GM23248 (cell line): ENCODE measurements at places on chromosomes 3 and 15. TPM values are rescaled to one million over a fixed set of nuclear protein-coding genes. Genes with fewer than 3 reads are reported as not detected.

DNA sequence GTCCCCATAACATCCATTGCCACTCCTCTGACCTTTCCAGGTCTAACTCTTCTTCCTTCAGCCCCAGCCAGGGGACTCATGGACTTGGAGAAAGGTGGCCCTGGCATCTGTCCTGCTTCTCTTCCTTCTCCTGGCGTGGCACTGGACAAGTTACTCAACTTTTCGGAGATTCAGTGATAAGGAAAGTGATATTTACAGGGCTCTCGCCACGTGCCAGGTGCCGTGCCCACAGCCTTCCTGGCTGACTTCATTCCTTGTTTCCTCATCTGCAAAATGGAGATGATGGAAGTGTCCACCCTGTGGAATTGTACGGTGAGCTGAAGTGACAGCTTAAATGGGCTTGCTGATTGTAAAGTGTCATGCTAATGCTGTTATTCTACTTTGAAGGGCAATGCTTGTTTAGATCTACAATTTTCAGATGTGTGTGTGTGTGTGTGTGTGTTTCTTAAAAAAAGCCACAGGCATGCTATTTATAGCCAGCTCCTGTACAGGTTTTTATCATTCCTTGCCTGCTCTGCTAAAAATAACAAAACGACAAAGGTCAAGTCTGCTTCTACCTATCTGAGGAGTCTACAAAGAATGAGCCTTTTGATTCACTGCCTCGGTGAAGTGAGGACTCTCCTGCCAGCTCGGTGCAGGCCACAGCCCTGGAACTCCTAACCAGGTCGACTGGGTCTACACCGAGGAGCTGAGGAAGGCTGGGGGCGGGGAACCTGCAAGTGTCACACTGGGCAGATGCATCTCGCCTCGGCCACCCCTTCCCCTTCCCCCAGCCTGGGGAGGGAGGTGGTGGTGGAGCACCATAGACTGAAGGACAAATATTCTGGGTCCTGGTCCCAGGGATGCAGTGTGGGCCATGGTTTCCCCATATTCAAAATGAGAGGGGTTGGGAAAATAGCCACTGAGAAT, 11.4 kb upstream of the ATP2B2 start:
- no peak for DNase-seq
- no peaks in the 10 kb centered on the region for H3K36me3 ChIP-seq
- H3K27me3 ChIP-seq = peaks cover 36% of the 10 kb centered on the region
- no peak overlapping the region for H3K27ac ChIP-seq
- no peak overlapping the region for H3K4me3 ChIP-seq
- H3K4me1 ChIP-seq = no peaks in the 10 kb centered on the region

- no peak for DNase-seq
- H3K27ac ChIP-seq = no peak overlapping the region
- no peaks in the 10 kb centered on the region for H3K4me1 ChIP-seq
- no peaks in the 10 kb centered on the region for H3K36me3 ChIP-seq
Measured at GRCh38 chr15:77715051-77715450, 82.3 kb upstream of the LINGO1 start.

DNA sequence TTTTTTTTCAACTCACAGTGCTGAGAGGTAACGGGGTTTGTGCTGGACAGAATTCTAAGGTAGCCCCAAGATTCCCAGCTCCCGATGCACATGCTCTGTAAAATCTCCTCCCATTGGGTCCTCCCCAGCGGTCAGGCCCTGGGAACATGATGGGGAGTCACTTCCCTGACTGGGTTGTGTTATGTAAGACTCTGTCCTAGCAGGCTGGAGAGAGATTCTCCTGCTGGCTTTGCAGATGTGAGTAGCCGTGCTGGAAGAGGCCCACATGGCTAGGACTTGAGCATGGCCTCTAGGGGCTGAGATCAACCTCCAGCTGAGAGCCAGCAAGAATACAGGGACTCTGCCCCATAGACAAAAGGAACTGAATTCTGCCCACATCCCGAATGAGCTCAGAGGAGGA, 83.7 kb upstream of the OXTR start:
- H3K36me3 ChIP-seq = no peaks in the 10 kb centered on the region
- no peak overlapping the region for H3K27ac ChIP-seq
- no peak for DNase-seq
- peaks cover 51% of the 10 kb centered on the region for H3K4me1 ChIP-seq
- no peaks in the 10 kb centered on the region for H3K27me3 ChIP-seq
- H3K4me3 ChIP-seq = no peak overlapping the region

- H3K27me3 ChIP-seq = no peaks in the 10 kb centered on the region
- 0 out of 2 replicates have a peak overlapping the region, but pooled peaks have one; percentile 19 for H3K27ac ChIP-seq
- no peaks in the 10 kb centered on the region for H3K36me3 ChIP-seq
- no peak overlapping the region for H3K4me3 ChIP-seq
Measured at GRCh38 chr3:178203165-178203564, 333.1 kb upstream of the KCNMB2 start.

GRCh38 chr3:63911509-63911872, 692 bp downstream of the SCAANT1 start:
- peaks cover 28% of the 10 kb centered on the region for H3K4me1 ChIP-seq
- peak; percentile 54 for DNase-seq

DNA sequence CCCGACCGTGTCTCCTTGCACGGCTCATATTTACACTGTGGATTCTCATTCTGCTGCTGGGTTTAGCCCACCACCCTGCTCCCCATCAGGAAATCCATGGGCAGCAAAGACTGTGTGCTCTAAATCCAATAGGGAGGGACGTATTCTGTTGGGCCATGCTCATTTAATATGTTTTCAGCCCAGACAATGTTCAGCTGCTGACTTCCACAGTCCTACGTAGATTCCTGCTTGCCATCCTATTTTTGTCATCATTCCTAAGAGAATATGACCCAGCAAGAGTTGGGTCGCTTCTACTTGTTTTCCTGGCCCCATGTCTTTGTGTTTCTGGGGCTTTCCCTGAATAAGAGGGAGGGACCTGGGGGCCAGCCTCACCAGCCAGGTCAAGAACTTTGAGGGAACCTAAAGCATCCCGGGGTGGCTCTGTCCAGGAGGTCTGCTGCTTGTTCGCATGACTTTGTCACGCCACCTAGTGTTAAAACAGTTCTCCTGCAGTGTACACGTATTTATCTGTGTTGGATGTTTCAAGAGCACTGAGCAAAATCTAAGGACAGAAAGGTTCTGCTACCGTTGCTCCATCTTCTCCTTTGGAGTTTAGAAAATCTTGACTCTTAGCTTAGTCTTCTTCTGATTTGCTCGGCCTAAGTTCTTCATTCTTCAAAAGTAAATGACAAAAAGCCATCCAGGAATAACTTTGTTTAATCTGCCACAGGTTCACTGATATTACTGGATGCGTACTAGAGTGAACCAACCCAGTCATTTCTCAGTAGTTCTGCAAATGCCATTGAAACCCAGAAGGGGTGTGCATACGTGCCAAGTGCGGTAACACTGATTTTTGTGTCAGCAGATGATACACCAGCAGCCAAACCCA, 79.8 kb upstream of the NR2E3 start:
- no peaks in the 10 kb centered on the region for H3K27me3 ChIP-seq
- peak; percentile 74 for DNase-seq
- H3K4me3 ChIP-seq = no peak overlapping the region

CCR3 gene
- total RNA-seq = not detected in 2 replicates

- H3K27ac ChIP-seq = no peak overlapping the region
- no peaks in the 10 kb centered on the region for H3K36me3 ChIP-seq
- DNase-seq = peak; percentile 47
- H3K27me3 ChIP-seq = peaks cover 6% of the 10 kb centered on the region; the same call in 1 of the 2 replicates
- H3K4me1 ChIP-seq = peaks cover 8% of the 10 kb centered on the region; the same call in 1 of the 2 replicates
- H3K4me3 ChIP-seq = no peak overlapping the region
Measured at GRCh38 chr3:9040996-9041395, 77.7 kb upstream of the RAD18 start.

DNA sequence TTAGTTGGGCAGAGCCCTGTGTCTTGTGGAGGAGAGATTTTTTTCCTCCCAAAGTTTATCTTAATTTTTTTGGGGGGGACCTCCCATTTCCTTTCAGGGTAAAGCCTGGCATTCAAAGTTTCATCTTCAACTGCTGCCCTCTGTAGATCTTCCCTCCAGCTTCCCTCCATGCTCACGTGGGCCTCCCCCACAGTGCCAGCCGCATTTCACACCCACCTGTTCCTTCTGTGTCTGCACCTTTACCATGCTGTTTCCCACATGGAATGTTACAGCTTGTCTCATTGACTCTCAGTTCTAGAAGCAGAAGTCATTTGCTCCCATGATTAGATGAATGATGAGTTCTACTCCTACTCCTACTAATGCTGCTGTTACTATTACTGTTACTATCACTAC, 6.5 kb downstream of the CELF6 start:
- no peaks in the 10 kb centered on the region for H3K4me1 ChIP-seq
- no peaks in the 10 kb centered on the region for H3K36me3 ChIP-seq
- no peaks in the 10 kb centered on the region for H3K27me3 ChIP-seq
- no peak for DNase-seq

WNT7A gene
- total RNA-seq = not detected in 2 replicates

GRCh38 chr15:33169625-33170024, 24.9 kb downstream of the FMN1 start:
- H3K36me3 ChIP-seq = no peaks in the 10 kb centered on the region
- DNase-seq = no peak
- H3K27me3 ChIP-seq = peaks cover 38% of the 10 kb centered on the region
- no peak overlapping the region for H3K27ac ChIP-seq
- H3K4me3 ChIP-seq = no peak overlapping the region

GRCh38 chr15:40255033-40255432, 16.2 kb downstream of the PAK6 start:
- H3K4me1 ChIP-seq = no peaks in the 10 kb centered on the region
- H3K4me3 ChIP-seq = no peak overlapping the region
- H3K36me3 ChIP-seq = no peaks in the 10 kb centered on the region
- H3K27me3 ChIP-seq = peaks cover 34% of the 10 kb centered on the region
- H3K27ac ChIP-seq = no peak overlapping the region

GOLGA8J gene
- not detected in 2 replicates for total RNA-seq

CHRNA5 gene
- total RNA-seq = under 0.01 and 1.3 TPM in 2 replicates

- H3K4me1 ChIP-seq = no peaks in the 10 kb centered on the region
- H3K27me3 ChIP-seq = no peaks in the 10 kb centered on the region
- no peaks in the 10 kb centered on the region for H3K36me3 ChIP-seq
Measured at GRCh38 chr3:178669758-178670157, 133.5 kb downstream of the KCNMB2 start.

GRCh38 chr3:30042274-30042859, 564.0 kb upstream of the TGFBR2 start:
- H3K27ac ChIP-seq = no peak overlapping the region
- H3K4me3 ChIP-seq = no peak overlapping the region
- DNase-seq = peak; percentile 76
- no peaks in the 10 kb centered on the region for H3K27me3 ChIP-seq
- no peaks in the 10 kb centered on the region for H3K36me3 ChIP-seq

DNA sequence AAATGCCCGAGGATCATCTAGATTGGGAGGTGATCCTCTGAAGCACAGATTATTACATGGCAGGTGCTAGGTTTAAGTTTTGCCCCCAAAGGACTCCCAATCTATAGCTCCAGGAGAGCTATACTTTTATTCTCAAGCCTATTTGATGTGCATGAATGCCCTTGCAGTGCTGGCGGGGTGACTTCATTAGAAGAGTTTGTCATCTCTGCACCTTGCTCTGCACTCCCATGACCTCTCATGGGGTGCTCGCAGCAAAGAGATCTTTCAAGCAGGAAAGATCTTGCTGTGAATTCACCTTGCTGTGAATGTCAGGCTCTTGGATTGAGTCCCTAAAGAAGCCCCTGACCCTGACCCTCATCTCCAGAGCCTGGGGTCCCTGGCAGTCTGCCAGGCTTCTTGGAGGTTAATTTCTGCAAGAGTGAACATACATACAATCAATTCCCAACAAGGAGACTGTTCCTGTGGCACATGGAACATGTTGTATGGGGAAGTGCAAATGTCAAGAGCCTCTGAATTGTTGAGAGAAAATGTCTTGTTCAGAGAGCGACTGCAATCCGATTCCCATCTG, 45.9 kb downstream of the FAM43A start:
- H3K27me3 ChIP-seq = no peaks in the 10 kb centered on the region; the same call in 1 of the 2 replicates
- no peaks in the 10 kb centered on the region for H3K4me1 ChIP-seq

GRCh38 chr15:33086500-33087121, 107.9 kb downstream of the FMN1 start:
- no peak overlapping the region for H3K27ac ChIP-seq
- H3K4me1 ChIP-seq = peaks cover 14% of the 10 kb centered on the region; the same call in 1 of the 2 replicates
- H3K36me3 ChIP-seq = no peaks in the 10 kb centered on the region
- no peaks in the 10 kb centered on the region for H3K27me3 ChIP-seq

PLA2G4E gene
- total RNA-seq = not detected in 2 replicates

- H3K4me3 ChIP-seq = no peak overlapping the region
- no peaks in the 10 kb centered on the region for H3K4me1 ChIP-seq
Measured at GRCh38 chr15:57205996-57206395, 170.3 kb upstream of the CGNL1 start.

TLR9 gene
- not detected in 2 replicates for total RNA-seq

GRCh38 chr3:38157595-38157994, 7.7 kb upstream of the OXSR1 start:
- no peak overlapping the region for H3K27ac ChIP-seq
- H3K27me3 ChIP-seq = no peaks in the 10 kb centered on the region
- DNase-seq = peak; percentile 15
- peaks cover 13% of the 10 kb centered on the region for H3K4me1 ChIP-seq

DNA sequence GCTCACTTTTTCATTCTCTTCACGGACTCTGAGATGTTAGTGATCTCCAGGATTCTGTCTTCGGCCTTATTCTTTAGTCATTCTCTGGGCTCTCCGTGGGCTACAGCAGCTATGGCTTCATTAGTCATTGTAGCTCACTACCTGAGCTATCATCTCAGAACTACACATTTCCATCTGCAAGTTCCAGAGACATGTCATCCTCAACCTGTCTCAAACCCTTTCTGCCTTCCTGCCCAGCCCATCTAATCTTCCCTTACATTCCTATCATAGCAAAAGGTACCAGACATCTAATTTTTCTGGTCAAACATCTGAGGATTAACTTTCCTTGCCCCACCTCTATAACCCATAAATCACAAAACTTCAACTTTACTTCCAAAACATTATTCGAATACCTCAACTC, 13.2 kb downstream of the TSPAN3 start:
- DNase-seq = no peak
- H3K27me3 ChIP-seq = no peaks in the 10 kb centered on the region
- H3K4me3 ChIP-seq = no peak overlapping the region
- H3K36me3 ChIP-seq = 0 out of 2 replicates have a peak, but pooled peaks cover 5% of the 10 kb centered on the region
- no peak overlapping the region for H3K27ac ChIP-seq

SLC28A2 gene
- total RNA-seq = not detected in 2 replicates

DNA sequence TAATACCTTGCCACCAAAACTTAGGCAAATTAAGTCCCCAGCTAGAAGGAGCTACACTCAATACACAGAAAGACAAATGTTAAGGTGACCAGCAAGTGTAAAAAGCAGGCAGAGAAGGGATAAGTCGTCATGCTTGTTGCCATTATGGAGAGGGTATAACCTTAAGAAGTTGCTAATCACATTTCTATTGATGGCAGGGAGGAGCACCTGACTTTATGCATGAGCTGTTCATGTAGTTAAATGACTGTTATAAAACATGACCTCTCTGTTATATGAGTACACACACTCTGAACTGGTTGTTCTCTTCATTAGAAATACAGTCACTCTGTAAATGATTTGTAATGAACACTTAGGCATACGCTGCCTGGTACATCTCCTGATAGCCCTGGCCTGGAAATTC, 6.6 kb upstream of the CCNL1 start:
- no peaks in the 10 kb centered on the region for H3K36me3 ChIP-seq
- DNase-seq = no peak
- H3K27me3 ChIP-seq = no peaks in the 10 kb centered on the region
